Stimulated activated CD8-positive, alpha-beta memory T cell treated with anti-CD3 and anti-CD28 coated beads, Interleukin-12 subunit alpha, Interleukin-12 subunit beta, amount 100 ng/mL, for 4 hours (primary cell): ENCODE measurements at places on chromosomes 12 and 14.

DNA sequence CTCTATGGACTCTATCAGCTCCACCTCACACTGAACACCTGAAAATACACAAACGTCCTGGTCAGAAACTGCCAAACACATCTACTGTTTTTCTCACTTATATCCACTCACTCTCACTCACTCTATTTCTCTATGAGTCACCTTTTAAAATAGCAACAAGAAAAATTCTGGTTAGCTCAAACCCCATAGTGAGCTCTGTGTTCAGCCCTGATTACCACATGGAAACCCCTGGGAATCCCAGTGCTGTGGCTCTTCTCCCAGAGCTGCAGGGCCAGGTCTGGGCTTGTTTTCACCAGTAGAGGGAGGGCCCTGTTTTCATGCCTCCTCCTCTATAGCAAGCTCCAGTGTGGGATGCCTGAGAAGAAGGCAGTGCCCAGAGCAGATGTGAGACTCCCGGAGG lies 1126.1 kb downstream of the TMEM121 start:
- DNase-seq = no peak

GRCh38 chr14:66403183-66403582 lies 83.0 kb upstream of the CCDC196 start:
- no peak for DNase-seq

- DNase-seq = no peak
Measured at GRCh38 chr12:22016982-22017381, 29.0 kb upstream of the CMAS start.

- DNase-seq = peak; percentile 28
Measured at GRCh38 chr14:106511006-106511799, 984.8 kb downstream of the TMEM121 start.

DNA sequence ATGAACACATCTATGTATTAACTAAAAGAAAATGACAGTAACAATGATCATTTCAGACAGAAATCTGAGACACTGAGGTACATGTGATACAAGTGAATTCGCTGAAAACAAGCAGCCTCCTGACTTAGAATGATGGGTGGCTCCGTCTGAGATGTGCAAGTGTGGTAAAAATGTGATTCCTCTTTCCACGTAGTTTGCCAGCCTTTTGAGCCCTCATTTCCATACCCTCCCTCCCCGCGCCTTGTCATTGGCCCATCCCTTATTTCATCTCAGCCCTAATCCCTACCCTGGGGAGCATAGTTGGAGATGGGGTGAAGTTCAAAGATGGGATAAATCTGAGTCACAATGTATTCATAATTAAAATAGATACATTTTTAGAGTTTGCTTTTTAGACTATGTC lies 107.8 kb downstream of the BMP4 start:
- DNase-seq = no peak
